ENCODE measurements at places on chromosomes 13 and 19. TPM values are rescaled to one million over a fixed set of nuclear protein-coding genes. Genes with fewer than 3 reads are reported as not detected.

- no peak for DNase-seq
Observed at GRCh38 chr13:46516599-46517338, 36.2 kb upstream of the LRCH1 start.

NLRP5 gene
- not detected for total RNA-seq

SBK2 gene
- not detected for total RNA-seq

IGSF23 gene
- total RNA-seq: not detected

DNA sequence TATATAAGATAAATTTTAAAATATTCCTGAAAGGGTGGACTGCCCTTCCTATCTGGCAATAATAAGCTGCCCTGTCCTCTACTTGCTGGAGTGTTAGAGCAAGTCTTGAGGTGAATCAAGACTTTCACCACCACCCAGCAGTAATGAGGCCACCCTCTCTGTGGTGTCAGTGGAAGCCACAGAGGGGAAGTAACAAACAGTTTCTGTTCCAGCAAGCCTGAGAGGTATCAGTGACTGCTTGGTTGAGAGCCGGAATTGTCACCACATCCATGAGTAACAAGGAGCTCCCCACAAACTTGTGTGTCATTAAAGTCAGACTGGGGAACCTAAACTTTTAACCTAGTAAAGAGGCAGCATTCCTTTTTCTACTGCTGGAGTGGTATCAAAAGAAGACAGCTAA, 532.7 kb upstream of the SPRY2 start:
- no peak for DNase-seq

ADGRE2 gene
- 2.8 TPM for total RNA-seq

DNA sequence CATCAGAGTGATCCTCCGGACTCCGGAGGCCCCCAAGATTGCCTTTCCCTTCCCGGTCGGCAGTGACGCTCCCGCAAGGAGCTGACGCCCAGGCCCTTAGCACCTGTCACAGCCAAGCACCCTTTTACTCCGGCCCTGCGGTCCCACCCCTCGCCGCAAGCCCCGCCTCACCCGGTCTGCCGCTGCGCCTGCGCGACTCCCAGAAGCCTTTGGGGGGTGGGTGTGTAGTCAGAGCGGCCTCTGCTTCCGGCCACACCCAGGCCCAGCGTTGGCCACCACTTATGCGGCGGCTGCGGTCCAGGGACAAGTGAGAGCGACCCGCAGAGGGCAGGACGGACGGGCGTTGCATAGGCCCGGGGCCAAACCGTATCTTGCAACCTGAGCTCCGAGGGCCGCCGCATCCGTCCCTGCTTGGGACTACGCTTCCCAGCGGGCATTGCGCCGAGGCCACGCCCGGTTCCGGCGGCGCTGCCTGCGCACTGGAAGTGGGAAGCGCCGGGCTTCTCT, 441 bp upstream of the ZFP28 start:
- DNase-seq: peak; percentile 95

- DNase-seq: no peak
Observed at GRCh38 chr19:10419200-10419645, 1.1 kb upstream of the PDE4A start.

ZIC2 gene
- not detected for total RNA-seq

DNA sequence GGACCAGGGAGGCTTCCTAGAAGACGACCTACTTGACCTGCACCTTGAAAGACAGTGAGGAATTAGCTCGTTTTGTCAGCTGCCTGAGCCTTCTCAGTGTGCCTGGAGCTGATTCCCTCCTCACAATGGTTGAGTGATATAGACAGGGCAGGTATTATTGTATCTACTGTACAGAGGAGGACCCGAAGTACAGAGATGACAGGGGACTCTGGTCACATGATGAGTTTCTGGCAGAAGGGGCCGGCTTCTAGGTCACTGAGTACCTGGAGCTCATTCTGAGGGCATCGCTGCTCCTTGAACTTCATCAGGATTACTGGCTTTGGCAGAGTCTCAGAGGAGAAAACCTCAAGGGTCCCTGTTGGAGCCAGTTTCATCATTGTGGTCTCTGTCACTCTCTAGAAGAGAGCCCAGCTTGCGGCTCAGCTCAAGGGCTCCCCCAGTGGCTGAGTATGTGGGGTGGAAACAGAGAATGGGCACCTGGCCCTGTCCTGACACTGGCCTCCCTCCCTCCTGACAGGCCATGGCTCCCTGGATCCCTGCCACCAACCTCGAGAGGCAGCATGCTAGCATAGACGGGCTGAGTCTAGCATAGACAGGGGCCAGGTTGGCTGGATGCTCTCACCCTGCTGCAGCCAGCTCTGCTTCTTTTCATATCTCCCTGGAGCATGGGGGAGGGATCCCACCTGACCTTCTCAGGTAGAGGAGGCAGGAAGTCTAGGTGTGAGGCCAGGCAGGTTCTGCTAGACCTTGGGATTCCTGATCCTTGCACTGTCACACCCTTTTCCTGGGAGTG, 38.7 kb downstream of the NFIX start:
- DNase-seq: peak; percentile 81

DNA sequence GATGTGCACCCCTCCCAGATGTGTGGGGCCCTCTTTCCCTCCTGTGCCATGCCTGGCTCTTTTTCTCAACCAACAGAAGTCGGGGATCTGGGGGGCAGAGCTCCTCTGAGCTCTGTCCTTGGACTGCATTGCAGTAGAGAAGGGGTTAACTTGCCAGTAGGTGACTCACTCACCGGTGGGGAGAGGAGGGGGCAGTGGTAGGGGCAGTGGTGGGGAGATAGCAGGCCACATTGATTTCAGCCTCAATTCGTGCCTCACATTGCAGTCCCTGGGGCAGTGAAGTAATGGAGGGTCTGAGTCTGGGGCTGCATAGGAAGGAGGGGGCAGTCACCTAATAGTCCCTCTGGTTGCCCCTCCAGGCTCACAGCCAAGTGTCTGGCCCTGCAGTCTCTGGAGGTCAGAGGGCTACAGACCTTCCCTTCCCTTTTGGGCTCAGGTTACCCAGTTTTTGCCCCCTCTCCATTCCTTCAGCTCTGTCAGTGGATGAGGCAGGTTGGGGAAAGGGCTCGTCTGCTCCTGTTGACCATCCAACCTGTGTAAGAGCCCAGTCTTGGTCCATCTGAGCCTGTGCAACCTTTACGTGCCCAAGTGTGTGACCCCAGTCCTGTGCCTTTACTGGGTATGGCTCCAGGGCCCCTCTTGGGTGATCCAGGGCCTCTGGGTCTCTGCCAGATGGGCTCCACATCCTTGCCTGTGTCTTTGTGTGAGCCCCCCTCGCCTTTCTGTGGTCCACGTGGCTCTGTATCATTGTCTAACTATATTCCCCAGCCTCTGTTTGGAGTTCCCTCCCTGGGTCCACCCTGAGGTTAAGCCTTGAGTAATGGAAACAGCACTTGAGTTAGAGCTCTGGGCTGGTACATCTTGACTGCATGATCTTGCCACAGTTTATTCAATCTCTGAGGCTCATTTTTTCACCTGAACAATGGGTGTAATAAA, 13.0 kb downstream of the CIC start:
- DNase-seq: peak; percentile 71

GRCh38 chr19:45913874-45914830, at the start of gene NANOS2:
NANOS2 (minus strand) TSS chr19:45914778; CDS start chr19:45914693, 85 bp downstream.
- DNase-seq: peak; percentile 69

DNA sequence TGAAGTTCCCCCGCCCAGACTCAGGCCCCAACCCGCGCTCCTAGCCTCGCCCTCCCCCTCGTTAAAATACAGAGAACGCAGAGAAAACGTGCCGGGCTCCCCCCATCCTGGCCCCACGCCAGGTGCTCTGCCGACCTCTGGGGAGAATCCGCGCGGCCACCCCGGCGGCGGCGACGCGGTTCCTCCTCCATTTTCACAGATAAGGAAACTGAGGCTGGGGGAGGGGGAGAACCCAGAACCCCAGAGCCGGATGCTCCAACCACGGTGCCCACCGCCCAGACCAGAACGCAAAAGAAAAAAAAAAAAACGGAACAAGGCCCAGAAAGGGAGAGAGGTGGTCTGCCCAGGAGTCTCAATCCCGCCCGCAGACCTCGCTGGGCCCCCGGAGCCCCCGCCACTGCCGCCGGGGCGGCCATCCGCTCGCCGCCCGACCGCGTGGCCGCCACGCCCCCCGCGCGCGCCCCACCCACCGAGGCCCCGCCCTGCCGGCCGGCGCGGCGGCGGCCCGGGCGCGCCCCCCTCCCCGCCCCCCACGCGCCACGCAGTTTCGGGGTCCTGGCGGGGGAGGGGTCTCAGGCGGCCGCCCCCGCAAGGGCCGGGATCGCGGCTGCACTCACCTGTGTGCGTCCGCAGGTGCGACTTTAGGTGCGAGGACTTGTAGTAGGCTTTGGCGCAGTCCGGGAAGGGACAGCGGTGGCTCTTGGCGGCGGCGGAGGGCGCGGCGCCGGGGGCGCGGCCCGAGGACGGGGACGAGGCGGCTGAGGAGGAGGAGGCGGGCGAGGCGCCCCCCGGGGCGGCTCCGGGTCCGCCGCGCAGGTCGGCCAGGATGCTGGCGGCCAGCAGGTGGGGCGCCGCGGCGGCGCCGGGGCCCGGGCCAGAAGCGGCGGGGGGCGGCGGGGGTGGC, 703 bp downstream of the KLF16 start:
- peak; percentile 89 for DNase-seq

RASAL3 gene
- total RNA-seq: 110 TPM

DNA sequence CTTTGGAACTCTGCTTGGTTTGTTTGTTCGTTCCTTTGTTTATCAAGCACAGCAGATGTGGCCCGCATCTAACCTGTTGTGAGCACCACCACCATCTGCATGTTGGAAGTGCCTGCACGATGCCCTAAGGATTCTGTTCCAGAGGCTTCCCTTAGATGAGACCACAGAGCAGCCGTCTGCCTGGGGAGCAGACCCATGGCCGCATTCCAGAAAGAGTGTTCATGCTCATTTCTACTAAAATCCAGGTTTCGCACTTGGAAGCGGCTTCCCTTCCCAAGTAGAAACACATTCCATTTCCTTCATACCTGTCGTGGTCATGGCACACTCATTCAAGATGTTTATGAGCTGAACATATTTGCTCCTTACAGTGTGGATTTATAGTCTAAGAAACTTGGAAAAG, 27.2 kb downstream of the COL4A2 start:
- DNase-seq: no peak

EXOSC5 gene
- 65.8 TPM for total RNA-seq

ADPRHL1 gene
- total RNA-seq: 0.86 TPM

GRCh38 chr13:107035778-107036177, 467.8 kb upstream of the ARGLU1 start:
- no peak for DNase-seq

DNA sequence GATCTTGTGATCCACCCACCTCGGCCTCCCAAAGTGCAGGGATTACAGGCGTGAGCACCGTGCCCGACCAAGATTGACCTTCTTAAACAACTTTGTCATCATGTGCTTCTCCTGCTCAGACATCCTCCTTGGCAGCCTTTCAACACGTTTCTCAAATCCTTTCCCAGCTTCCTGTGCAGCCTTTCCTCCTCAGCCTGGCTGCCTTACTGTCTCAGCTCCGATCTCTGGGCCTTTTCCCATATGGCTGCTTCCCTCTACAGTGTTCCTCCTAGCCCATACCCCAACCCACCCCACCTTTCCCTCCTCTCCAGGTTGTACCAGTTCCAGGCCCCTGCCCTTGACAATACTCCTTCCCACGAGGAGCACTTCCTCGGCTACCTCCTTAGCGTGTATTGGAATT, 7.2 kb downstream of the PHF11 start:
- DNase-seq: no peak

GRCh38 chr13:41384749-41385503, 72.4 kb upstream of the RGCC start:
- peak; percentile 55 for DNase-seq

DNA sequence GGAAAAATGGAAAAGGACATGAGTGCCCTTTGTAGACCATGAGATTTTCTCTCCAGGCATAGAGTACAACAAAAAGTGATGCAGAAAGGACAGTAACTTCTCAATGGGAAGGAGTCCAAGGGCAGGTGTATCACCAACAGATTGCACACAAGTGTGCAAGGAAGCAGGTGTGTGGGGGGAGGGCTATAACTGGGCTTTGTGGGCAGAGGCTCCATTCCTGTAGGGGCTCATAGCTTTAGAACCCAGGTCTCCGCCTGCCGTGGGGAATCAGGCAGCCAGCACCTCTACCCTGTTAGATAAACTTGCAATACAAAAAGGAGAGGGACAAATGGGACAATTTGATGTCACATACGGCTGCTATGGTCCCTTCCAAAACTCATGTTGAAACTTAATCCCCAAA, 119.8 kb downstream of the MIPEP start:
- no peak for DNase-seq

DNA sequence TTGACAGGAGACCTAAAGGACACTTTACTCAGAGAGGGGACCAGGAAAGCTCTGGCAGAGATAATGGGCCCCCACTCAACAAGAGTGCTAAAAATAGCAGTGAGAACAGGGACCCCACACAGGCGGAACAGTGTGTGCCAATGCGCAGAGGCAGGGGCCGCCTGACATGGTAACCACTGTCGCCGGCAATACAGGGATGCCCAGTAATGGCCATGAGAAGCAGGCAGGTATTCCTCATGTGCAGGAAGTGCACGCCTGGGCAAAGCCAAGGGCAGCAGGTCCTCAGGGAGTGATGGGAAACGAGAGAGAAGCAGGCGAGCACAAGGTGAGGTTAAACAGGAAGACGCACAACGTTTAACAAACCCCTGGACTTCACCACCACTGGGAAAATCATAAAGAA, 757.1 kb downstream of the LIG4 start:
- DNase-seq: no peak

MKNK2 gene
- total RNA-seq: 169 TPM

DNA sequence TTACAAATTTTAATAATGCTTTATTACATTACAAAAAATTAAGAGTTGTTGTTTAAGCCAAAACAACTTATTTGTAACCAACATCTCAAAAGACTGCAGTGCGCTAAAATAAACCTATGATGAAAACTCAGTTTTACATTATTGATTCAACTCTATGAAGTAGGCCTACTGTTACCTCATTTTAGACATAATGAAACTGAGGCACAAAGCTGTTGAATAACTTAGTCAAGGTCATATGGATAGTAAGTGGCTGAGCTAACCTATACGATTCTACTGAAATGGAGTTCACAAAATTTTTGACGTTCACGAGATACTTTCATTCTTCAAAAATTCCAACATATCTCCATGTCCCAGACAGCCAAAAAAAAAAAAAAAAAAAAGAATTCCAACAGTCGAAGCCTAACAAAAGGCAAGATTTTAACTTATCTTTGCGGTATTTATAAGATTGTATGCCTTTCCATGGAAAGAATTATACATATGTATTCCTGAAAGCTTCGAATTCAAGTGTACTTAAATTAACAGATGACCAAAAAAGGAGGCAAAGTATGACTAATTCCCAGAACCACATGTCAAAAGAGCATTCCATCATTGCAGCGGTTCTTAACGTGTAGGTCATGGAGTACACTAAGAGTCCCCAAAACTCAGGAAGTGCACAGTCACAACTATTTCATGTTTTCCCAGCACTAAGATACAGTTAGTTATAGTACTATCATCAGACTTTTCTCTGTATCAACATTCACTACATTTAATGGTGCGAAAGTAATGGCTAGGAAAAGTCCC, 69.4 kb downstream of the PSPC1 start:
- no peak for DNase-seq
